Activated naive CD8-positive, alpha-beta T cell treated with anti-CD3 and anti-CD28 coated beads for 36 hours (primary cell): ENCODE measurements at places on chromosomes 6 and 20. TPM values are rescaled to one million over a fixed set of nuclear protein-coding genes. Genes with fewer than 3 reads are reported as not detected.

C20orf141 gene
- total RNA-seq = not detected

GNMT gene
- total RNA-seq = 0.20 TPM

EEF1A2 gene
- total RNA-seq = 0.27 TPM

HDGFL1 gene
- not detected for total RNA-seq

SLC22A7 gene
- not detected for total RNA-seq

PPT2 gene
- 19.5 TPM for total RNA-seq

DDO gene
- not detected for total RNA-seq

SMPDL3A gene
- not detected for total RNA-seq

BNIP5 gene
- not detected for total RNA-seq

ZSWIM3 gene
- 3.8 TPM for total RNA-seq

TCP11 gene
- total RNA-seq = not detected

DNA sequence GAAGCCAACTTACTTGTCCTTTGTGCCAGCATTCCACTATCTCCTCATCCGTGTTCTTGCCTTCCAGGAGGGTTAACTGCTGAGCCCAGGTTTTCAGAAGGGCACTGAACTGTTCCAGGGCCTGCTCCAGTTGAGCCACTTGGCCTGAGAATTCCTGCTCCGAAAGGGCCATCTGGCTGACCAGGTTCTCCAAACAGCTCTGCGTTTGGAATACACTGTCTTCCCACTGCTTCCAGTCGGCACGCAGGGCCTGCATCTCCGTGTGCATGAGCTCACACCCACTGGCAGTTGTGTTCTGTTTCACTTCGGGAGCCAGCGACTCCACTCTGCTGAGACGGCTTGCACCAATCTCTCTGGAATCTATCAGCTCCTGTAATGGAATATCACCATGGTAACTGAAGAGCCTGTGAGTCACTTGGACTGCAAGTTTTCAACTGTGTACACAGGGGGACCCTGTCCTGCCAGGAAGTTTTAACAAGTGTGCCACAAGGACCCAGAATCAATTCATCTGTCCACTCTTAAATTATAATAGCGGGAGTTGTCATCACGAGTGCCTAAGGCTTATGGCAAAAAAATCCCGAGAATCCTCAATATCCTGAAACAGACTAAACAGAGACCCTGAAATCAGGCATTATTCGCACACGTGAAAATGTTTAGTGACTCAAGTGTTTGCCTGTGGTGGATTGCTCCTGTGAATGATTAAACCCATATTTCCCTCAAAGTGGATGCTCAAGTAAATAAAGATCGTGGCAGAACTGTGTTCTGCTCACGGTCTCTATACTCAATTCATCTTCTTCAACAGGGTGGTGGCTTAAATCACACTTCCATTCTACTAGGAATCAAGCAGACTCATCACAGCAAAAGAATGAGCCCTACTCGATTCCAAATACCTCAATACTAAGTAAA is 255.9 kb downstream of the SYNE1 start:
- no peak for DNase-seq
- no peaks in the 10 kb centered on the region for H3K4me1 ChIP-seq
- H3K27me3 ChIP-seq = peaks cover 20% of the 10 kb centered on the region
- H3K27ac ChIP-seq = no peak overlapping the region
- H3K4me3 ChIP-seq = no peak overlapping the region

DNA sequence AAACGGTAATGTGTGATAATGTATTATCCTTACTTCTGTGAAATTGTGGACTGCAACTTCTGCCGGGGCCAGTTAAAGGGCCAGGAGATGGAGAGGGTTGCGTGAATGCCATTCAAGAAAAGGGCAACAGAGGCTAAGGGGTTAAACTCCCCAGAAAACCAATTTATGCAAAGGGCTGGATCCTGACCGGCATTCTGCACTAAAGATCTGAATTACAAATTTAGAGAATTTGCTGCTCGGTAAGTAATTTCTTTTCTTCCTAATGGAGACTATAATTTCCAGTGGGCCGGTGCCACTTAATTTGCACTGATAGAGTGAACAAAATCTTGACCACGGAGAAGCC is 130.1 kb downstream of the BCAS1 start:
- no peaks in the 10 kb centered on the region for H3K27me3 ChIP-seq
- no peak for DNase-seq
- no peak overlapping the region for H3K27ac ChIP-seq
- H3K4me1 ChIP-seq = peaks cover 44% of the 10 kb centered on the region
- no peaks in the 10 kb centered on the region for H3K36me3 ChIP-seq

- no peak for DNase-seq
- H3K36me3 ChIP-seq = no peaks in the 10 kb centered on the region
- H3K4me3 ChIP-seq = no peak overlapping the region
- H3K27ac ChIP-seq = no peak overlapping the region
These were observed 241.6 kb downstream of the LMBRD1 start for GRCh38 chr6:69555088-69555638.

- no peaks in the 10 kb centered on the region for H3K36me3 ChIP-seq
- H3K27me3 ChIP-seq = no peaks in the 10 kb centered on the region
- no peak overlapping the region for H3K4me3 ChIP-seq
- H3K27ac ChIP-seq = peak overlapping the region; percentile 87
- peaks cover 15% of the 10 kb centered on the region for H3K4me1 ChIP-seq
- no peak for DNase-seq
These were observed 82.3 kb upstream of the GCM1 start for GRCh38 chr6:53230775-53231467.

DNA sequence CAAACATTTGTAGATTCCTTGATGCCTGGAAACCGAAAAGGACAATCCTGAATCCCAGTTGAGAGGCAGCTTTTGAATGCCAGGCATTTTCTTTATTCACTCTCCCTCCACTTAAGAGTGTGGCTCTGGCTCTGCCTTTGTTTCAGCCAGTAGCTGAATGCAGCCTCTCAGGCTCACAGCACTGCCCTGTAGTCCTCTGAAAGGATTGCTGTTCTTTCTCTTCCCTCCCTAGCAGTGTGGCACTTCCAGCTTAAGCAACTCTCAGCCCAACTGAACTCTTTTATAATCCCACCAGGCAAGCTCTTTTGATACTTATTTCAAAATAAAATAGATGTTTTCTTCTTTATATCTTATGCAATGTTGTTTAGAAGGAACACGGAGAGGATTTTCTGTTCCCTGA is 415.6 kb downstream of the GJA1 start:
- no peak for DNase-seq
- no peaks in the 10 kb centered on the region for H3K4me1 ChIP-seq
- no peak overlapping the region for H3K27ac ChIP-seq
- peaks cover 3% of the 10 kb centered on the region for H3K27me3 ChIP-seq
- no peaks in the 10 kb centered on the region for H3K36me3 ChIP-seq
- no peak overlapping the region for H3K4me3 ChIP-seq

GRCh38 chr6:11918739-11919605 is 93.1 kb upstream of the HIVEP1 start:
- DNase-seq = no peak
- no peaks in the 10 kb centered on the region for H3K36me3 ChIP-seq
- no peaks in the 10 kb centered on the region for H3K4me1 ChIP-seq
- no peak overlapping the region for H3K4me3 ChIP-seq
- no peak overlapping the region for H3K27ac ChIP-seq

DNA sequence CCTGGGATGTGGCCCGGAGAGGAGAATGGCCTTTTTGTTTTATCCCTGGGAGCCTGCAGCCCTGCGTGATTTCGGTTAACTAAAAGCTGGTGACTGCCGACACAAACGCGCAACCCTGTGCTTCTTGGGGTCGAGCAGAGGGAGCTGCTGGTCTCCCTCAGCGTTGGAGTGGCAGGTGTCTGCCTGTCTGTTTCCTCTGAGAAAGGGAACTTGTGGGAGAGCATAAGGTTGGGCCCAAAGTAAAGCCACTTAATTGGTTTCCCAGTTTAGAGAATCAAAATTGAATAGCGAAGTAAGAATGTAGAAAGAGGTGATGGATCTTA is 500 bp downstream of the LTV1 start:
- H3K27me3 ChIP-seq = no peaks in the 10 kb centered on the region
- H3K4me1 ChIP-seq = peaks cover 33% of the 10 kb centered on the region
- peaks cover 35% of the 10 kb centered on the region for H3K36me3 ChIP-seq
- peak overlapping the region; percentile 97 for H3K27ac ChIP-seq

DNA sequence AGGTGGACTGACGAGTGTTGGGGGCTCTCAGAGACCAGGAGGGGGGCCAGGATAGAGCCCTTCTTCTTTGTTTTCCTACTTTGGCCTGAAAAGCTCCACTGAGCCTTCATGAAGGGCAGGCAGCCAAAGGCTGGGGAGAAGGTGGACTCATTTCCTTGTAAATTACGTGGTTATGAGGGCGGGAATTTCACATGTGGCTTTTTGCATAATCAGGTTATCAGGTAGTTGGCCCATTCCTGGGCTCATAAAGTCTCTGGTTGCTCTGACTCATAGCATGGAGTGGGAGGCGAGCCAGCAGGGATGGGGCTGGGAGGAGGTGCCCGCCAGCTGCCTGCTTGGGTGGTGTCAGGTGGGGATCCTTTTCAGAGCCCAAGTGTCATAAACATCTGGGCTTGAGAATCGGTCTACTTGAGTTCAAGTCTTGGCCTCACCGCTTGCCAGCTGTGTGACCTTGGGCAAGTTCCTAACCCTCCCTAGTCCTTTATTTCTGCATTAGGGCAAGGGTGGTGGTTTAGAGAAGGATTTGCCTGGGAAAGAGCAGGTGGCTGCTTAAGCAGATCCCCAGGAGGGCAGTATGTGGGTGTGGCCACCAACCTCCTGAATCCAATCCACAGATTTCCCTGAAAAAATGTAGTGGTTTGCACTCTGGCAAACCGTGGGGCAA is 26.5 kb upstream of the RNF24 start:
- no peak for DNase-seq
- H3K27ac ChIP-seq = no peak overlapping the region
- peaks cover 14% of the 10 kb centered on the region for H3K4me1 ChIP-seq
- H3K27me3 ChIP-seq = no peaks in the 10 kb centered on the region

DNA sequence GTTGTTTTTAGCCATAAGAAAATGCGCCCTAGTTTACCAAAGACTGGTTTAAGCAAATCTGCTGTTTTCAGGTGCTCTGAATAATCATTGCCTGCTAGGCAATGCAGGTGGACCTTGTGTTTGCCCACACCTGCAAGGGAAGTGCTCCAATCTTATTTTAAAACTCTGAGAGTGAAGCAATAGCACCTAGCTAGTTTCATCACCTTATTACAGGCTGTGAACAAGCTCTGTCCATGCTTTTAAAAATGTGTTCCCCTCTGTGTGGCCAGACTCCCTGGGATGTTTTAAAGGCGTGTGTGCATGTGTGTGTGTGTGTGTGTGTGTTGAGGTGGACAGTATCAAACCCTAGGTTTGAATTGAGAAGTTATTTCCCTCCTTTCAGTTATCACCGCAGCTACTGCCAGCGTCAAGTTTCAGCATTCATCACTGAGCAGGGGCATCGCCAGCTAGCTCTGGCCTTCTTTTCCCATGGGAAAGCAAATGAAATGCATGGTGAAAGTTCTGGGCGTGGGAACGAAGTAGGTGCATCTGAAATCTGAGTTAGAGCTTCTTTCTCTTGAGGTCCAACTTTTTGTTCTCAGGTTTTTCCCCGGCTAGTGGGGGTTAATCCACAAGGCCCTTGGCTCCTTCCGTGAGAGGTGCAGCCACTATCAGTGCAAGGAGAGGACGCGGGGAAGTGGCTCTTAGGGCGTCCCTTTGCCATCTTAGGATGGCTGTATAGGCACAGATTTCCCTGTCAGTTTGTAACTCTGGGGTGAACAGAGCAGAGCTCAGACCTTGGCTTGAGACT is 30.8 kb downstream of the DUSP22 start:
- H3K27ac ChIP-seq = no peak overlapping the region
- H3K4me3 ChIP-seq = no peak overlapping the region
- no peaks in the 10 kb centered on the region for H3K27me3 ChIP-seq
- H3K36me3 ChIP-seq = peaks cover 2% of the 10 kb centered on the region
- DNase-seq = no peak
- H3K4me1 ChIP-seq = peaks cover 16% of the 10 kb centered on the region

DNA sequence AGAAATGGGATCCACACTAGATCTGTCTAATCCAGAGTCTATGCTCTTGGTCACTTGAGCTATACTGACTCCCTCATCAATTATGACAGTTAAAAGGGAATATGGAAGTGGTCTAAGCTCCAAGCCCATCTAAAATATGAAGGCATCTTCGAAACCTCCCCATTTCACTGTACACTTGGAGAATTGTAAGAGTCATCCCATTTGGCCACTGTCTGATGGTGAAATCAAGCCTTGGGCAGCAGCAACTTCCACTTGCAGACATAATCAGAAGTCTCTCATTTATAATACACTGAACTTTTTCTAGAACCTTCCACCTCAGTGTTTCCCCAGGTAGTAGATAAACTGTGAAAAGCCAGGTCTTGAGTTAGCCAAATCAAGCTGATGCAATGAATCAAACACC is 26.3 kb upstream of the UBR2 start:
- H3K4me3 ChIP-seq = no peak overlapping the region
- no peaks in the 10 kb centered on the region for H3K36me3 ChIP-seq
- DNase-seq = no peak

DNA sequence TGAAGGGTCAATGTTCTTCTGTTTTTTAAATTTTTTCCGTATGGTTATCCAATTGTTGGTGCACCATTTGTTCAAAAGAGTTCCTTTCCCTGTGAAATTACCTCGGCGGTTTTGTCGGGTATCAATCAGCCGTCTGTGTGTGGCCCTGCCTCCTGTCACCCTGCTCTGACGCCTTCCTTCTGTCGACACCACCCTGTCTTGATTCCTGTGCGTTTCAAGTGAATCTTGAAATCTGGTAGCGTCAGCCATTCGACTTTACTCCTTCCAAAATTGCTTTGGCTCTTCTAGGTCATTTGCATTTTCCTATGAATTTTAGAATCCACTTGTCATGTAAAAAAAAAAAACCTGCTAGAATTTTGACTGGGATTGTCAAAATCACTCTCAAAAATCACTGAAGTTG is 181.1 kb downstream of the CDH4 start:
- no peaks in the 10 kb centered on the region for H3K36me3 ChIP-seq
- DNase-seq = no peak
- H3K27me3 ChIP-seq = peaks cover 31% of the 10 kb centered on the region
- no peak overlapping the region for H3K4me3 ChIP-seq
- H3K4me1 ChIP-seq = no peaks in the 10 kb centered on the region

- DNase-seq = no peak
- H3K27ac ChIP-seq = no peak overlapping the region
- no peak overlapping the region for H3K4me3 ChIP-seq
- H3K36me3 ChIP-seq = no peaks in the 10 kb centered on the region
- peaks cover 66% of the 10 kb centered on the region for H3K27me3 ChIP-seq
These were observed 20.2 kb upstream of the NR2E1 start for GRCh38 chr6:108145639-108146038.

DNA sequence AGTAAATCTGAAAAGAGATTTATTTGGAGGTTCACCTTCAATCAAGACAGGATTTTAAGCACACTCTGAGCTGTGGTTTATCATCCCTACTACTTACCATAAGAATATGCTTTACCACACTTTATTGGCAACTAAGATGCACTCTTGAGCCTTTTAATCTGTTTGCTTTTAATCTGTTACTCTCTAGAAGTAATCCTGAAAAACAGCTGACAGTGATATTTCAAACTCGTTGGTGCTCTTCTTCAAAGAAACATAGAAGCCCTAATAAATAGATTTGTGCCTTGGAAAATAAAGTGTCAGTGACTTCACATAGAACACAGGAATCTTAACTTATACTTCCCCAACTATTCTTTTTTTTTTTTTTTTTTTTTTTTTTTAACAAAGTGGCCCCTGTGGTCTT is 102.9 kb downstream of the HIVEP1 start:
- H3K4me1 ChIP-seq = peaks cover 52% of the 10 kb centered on the region
- no peak overlapping the region for H3K27ac ChIP-seq
- peaks cover 65% of the 10 kb centered on the region for H3K36me3 ChIP-seq
